Activated CD4-positive, alpha-beta T cell treated with anti-CD3 and anti-CD28 coated beads, Interleukin-2, amount 50 U/mL, for 48 hours (primary cell): ENCODE measurements at places on chromosomes 11 and 22.

GRCh38 chr22:27135031-27135981 is 477.9 kb downstream of the MIAT start:
- no peak for DNase-seq

DNA sequence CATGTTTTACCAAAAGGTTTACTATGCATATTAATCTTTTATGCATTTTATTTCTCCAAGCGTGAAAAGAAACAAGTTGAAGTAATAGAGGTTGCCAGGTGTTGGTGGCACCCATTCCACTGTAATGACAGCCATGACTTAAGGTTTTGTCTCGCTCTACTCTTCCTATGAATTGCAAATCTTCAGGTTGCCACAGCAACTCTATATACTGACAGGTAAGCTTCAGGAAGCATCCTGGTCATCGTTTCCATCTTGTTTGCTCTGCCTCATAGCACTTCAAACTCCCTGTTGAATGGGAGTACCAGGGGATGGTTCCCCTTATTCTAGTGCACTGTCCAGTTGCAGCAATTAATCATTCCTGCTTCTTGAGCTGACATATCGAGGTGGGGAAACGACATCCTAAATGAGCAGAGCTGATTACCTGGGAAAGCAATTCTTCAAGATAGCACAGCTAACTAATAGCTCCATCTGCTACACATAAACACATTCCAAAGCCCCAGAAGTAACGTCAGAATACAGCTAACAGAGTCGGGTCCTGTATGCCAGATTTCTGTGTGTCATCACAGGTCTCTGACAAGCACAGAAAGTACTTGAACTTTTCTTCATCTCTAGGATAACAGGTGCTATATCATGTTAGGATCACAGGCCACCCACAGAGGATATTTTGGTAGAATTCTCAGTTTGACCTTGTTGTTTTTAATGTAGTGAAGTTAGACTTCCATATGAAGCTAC is 80.3 kb downstream of the CADM1 start:
- DNase-seq: no peak

DNA sequence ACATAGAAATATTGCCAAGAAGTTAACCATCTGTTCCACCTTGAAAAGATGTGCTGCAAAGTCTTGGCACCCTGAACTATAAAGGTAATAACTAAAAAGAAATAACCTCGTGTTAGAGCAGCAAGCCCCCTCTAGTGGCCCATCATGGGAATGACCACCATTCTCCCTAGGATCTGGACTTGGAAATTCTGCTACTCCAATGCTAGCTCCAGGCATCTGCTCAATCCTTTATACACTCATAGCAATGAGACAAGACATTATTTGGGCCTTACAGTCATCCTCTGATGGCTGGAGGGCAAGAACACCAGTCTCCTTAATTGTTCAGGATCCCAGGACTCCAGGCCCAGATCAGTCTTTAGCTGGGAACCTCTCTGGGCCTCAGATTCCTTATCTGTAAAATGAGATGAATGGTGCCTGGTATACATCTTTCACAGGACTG is 76.0 kb downstream of the CWC15 start:
- peak; percentile 40 for DNase-seq

DNA sequence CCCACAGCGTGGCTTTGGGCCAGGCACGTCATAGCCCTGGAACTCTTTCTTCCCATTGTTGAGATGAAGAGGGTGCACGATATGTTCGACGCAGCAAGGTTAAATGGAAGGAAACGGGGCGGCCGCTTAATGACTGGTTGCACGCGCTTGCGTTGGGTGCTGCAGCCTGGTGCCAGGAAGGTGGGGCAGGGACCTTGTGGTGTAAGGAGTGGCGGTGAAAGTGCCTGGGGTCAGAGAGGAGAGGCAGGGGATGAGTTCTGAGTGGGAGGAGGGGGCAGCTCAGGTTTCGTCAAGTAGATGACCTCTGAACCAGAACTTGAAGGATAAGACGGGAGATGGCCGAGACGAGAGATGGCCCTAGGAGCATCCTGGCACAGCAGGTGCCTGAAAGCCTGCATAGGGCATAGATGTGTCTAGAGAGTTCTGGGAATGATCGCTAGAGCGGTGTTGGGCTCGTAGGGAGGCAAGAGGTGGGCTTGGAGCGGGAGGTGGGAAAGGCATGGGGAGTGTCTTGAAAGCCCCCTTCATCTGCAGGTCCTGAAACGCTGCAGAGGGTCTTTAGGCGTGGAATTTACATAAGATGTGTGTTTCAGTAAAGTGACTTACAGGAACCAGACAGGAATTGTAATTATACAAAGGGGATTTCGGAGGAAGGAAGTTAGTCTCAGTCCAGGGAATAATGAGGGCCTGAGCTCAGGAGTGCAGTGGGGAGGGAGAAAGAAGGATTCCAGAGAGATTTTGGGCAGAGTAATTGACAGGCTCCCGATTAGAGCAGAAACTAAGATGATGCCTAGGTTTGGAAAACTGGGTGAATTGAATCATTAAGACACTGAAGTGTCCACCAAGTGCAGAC is 43.2 kb upstream of the CLDN5 start:
- no peak for DNase-seq

GRCh38 chr22:19848298-19849224 is 6.1 kb downstream of the GNB1L start:
- DNase-seq: no peak

DNA sequence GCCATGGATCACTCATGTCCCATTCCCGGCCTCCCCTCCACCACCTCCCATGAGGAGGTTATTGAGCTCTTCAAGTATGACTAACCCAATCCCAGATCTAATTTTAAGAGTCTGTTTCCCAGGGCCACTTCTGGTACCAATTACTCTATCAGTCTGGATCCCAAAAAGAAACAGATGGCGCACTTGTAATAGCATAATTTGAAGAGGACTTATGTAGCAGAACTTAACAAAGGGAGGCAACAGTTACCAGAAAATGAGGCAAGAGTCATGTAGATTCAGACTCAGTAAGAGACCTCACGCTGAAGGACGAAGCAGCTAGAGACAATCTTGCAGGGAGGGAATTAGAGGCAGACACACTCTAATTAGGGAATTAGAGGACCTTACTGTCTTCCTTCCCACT is 46.9 kb downstream of the DDX6 start:
- no peak for DNase-seq

DNA sequence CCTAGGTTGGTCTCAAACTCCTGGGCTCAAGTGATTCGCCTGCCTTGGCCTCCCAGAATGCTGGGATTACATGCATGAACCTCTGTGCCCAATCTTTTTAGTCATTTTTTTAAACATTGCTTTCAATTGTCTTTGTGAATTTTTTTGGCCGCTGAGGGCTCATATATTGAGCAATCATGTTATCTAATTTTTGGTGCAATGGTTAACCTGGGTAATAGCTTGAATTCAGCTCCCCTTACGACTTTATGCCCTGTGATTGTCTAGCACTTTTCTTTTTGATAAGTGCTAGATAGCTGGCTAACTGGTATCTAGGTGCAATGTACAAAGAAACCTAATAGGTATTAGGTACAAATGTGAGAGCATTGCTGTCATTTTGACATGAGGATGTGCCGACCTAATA is 35.3 kb upstream of the CAT start:
- DNase-seq: no peak

GRCh38 chr22:23215294-23216241 is 35.3 kb downstream of the BCR start:
- no peak for DNase-seq

DNA sequence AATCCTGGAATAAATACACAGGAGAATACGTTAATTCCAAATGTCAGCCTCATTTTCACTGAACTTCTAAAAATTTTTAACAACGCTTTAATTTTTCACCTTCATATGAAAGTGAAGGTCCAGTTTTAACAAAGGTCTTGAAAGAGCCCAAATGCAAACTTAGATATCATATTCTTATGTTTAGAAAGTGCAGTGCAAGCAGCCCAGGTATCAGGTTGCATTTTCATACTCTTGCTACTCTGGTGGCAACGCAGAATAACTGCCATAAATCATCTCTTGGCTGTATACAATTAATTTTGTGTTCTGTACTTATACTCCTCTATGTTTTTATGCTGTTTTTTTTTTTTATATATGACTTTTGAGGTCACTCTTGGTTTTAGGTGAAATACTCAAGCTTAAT is 496.7 kb upstream of the ARHGAP42 start:
- no peak for DNase-seq

- no peak for DNase-seq
These were observed 27.9 kb downstream of the TCP11L1 start for GRCh38 chr11:33067294-33067693.

DNA sequence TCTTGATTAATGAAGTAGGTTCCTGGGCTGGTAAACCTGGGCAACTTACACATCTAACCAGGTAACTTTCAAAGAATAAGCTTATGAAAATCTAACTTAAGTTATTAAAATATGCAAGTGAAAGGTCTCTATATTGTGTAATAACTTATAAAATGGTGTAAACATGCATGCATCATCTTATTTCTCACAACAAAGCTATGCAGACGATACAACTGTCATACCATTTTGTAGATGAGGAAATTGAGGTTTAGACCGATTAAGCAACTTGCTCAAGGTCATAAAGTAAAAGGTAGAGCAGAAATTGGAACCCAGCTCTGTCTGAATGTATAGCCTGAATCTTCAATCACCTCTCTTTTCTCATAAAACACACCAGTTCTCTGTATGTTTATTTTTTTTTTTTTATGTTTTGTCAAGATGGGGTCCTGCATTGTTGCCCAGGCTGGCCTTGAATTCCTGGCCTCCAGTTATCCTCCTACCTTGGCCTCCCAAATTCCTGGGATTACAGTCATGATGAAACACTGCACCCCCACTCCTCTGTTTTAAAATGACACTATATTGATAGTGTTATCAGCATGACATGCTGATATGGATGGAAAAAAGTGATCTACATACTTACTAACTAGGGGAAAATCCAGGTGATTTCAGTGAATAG is 109.6 kb downstream of the SGSM3 start:
- no peak for DNase-seq

DNA sequence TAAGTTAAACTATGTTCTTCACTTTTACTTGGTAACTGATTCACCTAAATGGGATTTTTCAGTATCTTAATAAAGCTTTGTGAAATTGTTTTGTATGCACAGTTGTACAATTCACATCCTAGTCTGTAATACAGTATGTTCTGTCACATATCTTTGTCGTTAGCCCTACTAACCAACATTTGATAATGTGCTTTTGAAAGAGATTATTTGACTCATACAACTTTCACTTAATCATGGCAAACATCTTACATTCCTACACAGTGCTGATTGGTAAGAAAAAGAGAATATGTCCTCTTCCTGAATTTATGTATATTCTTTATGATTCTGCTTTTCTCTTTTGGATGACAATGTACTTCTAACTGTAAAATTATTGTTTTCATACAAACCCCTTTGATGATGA is 234.5 kb downstream of the METTL15 start:
- DNase-seq: no peak

DNA sequence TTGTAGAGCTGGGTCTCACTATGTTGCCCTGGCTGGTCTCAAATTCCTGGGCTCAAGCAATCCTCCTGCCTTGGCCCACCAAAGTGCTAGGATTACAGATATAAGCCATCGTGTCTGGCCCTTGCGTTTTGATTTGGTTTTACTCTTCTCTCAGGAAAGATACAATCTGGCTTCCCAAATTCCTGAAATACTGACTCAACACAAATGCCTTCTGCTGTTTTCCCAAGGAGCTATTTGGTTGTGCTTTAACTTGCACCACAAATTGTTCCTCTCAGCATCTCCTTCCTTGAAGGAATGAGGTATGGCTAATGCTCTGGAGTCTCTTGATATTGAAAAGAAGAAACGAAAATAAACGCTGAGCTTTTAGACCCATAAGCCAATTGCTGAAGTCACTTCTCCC is 110.0 kb upstream of the PAX6 start:
- DNase-seq: no peak

DNA sequence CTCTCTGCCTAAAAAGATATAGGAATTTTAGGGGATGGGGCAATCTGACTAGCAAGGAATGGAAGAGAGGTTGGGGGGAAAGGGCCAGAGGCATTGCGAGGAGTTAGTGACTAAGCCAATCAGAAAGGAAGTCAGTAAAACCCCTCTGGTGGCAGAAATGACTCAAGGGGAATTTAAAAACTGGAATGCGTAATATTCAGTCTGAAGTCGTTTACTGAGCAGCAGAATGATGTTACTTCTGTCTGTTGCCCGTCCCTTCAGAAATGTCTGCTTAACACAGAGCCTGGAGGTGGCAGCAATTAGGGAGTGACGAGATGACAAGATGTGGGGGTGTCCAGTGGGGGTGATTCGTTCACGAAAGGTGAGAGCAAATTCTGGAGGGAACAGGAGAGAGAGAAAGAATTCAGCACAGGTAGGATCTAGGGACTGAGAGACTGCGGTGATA is 107.7 kb upstream of the CLMP start:
- DNase-seq: peak; percentile 45

GRCh38 chr11:13772223-13773046 is 104.0 kb downstream of the FAR1 start:
- no peak for DNase-seq

GRCh38 chr11:119100246-119100970 is 1.2 kb downstream of the DPAGT1 start:
- DNase-seq: no peak

DNA sequence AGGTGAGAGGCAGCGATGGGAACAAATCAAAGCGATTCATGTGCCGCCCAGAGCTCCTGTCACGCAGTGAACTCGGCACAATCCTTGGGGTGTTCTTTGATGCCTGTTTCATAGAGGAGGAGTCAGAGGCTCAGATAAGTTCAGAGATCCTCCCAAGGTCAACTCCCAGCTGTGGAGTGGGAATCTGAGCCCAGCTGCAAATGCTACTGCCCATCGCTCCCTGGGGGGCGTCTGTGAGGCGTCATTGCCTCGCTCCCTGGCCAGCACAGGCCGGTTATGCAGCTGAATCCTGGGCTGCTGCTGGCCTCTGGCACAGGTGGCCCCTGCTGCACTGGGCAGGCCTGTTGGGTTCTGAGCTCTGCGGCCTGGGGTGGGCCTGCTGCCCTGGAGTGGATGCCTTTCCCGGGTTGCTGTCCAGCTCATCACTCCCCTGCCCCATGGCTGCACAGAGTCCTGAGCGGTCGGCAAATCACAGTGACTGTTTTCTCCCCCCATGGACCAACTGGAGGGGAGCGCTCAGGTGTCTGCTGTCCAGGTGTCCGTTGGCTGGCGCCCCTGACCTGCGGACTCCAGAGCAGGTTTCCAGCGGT is 36.3 kb upstream of the SHISAL1 start:
- DNase-seq: no peak

- no peak for DNase-seq
These were observed 64.3 kb downstream of the BTG4 start for GRCh38 chr11:111447931-111448330.

DNA sequence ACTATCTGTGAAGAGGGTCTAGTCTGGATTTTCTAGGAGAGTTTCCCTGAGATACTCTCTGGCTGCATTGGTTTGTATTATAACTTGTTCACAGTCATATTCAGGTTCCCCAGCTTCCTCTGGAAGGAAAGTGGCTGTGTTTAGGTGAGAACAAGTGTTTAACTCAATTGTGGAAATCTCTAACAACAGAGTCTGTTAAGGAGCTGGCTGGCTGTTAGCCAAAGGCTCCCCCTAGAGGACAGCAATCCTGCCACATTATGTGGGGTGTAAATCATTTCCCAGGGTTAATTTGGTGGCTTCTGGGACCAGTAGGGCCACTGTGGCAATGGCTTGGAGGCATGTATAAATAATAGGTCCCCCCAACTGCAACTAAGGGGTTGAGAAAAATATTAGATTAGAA is 18.4 kb downstream of the MS4A6E start:
- DNase-seq: peak; percentile 23
